ENCODE measurements at places on chromosomes 7 and 10.

DNA sequence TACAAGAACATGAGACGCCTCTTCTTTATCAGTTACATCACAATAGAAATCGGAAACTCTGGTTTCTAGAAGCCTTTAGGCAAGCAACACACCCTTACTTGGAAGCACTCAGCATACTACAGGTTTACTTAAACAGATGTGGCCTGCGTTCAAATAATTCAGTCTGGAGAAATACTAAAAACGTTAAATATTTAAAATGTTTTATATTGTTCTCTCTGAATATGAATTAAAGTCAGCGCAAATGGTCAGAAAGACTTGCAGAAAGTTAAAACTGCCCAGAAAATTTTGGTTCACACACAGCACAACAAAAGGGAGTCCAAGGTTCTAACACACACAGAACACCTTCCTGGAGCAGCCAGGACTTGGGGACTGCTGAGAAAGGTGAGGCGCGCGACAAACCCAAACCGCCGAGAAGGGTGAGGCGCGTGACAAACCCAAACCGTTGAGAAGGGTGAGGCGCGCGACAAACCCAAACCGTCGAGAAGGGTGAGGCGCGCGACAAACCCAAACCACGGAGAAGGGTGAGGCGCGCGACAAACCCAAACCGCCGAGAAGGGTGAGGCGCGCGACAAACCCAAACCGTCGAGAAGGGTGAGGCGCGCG lies 25.8 kb downstream of the ESYT2 start:
- DNase-seq = no peak

GRCh38 chr10:75766106-75766505 lies 334.7 kb downstream of the LRMDA start:
- DNase-seq = no peak

DNA sequence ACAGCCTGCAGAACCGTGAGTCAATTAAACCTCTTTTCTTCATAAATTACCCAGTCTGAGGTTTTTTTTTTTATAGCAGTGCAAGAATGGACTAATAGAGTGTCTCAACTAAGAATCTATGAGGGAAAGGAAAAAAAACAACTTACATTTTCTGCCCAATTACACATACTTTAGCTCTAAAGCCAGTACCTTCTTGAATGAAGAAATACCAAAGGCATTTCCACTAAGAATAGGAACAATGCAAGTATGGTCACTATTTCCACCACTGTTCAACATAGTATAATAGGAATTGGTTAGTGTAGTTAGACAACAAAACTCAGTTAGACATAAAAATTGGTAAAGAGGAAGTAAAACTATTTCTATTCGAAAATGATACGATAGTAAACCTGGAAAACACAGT lies 37.6 kb downstream of the MICU1 start:
- no peak for DNase-seq

DNA sequence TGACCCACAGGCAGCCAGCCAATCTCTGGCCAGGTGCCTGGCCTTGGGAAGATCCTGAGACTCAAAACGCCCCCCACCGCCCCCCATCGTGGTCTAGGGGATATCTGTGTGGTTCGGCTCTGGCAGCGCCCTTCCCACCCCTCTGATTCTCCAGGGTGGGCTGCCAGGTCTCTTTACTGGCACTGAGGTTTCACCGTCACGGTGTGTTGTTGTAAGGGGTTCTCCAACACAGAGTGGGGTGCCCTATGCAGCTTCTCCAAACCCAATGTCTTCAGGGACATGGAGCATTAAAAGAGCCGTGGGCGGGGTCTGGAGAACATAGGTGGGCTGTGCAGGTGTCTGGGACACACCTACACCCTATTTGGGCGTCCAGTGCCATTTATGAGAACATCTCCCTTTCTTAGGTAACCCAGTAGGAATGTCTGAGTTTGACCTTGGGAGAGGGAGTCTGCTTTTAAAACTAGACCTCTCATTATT lies 1.5 kb downstream of the MAFK start:
- DNase-seq = no peak

DNA sequence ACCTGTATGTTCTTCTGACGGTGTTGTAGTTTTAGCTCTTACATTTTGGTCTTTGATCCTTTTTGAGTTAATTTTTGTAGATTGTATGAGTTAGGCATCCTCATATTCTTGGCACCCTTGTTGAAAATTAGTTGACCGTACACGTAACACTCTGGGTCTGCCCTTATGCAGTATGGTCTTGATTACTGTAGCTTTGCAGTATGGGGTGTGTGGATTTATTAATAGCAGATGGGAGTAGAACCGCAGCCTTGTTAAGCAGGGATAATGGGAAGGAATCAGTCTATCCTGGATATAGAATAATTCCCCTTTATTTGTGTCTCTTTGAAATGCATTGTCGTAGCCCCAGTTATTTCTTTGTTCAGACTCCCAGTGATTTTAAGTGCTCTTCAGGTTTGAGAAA lies 95.5 kb downstream of the UBE3C start:
- peak; percentile 85 for DNase-seq

- no peak for DNase-seq
These were observed 211.1 kb downstream of the MGMT start for GRCh38 chr10:129678186-129678585.

DNA sequence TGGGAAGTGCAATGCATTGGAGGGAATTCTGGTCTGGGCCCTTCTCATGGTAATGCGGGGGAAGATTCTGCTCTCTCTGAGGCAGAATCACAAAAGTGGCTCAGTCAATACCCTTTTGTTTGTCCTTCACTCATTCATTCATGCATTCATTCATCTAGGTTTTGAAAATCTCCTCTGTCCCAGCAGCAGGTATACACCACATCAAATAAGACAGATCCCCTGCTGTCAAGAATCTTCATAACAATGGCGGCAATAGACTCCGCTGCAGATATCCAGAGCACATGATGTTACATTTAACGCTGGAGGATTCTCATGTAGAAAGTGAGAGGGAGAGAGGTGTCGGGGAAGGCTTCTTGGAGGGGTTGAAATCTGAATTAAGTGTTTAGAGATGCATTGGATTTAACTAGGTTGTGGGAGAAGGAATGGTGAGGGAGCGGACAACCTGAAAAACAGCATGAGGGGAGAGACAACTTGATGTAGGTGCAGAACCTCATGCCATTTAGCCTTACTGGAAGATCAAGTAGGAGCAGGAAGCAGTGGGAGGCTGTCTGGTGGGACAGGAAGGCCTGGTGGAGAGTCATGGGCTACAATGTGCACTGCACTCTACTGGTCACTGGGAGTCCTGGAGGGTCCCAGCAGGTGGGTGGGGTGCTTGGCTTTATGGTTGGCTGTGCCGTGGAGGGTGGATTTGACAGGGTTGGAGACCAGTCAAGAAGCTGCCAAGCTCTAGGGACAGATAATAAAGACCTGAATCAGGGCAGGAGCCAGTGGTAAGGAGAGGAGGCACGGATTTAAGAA lies 5.2 kb upstream of the FAM180A start:
- DNase-seq = no peak

- DNase-seq = no peak
These were observed 113.9 kb upstream of the FAM171A1 start for GRCh38 chr10:15485027-15485426.

- DNase-seq = no peak
These were observed 544.4 kb downstream of the SH2D4B start for GRCh38 chr10:81081887-81082620.

GRCh38 chr7:28354601-28355402 lies 57.5 kb upstream of the CREB5 start:
- peak; percentile 92 for DNase-seq

DNA sequence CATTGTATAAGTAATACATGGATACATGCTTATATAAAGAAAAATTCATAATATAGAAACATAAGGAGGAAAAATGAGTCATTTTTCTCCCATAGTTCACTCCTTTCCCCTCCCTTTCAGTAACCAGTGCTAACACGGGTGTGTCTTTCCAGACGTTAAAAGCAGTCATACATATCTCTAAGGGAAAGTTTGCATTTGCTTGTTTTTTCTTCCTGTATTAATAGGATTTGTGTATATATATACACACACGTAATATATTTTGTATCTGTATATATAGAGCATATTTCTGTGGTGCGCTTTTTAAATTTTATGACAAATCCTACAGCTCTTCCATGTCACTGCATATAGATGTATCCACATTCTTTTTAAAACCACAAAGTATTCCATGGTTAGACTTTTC lies 78.8 kb downstream of the RALA start:
- DNase-seq = peak; percentile 65

- no peak for DNase-seq
These were observed 177.6 kb downstream of the REEP3 start for GRCh38 chr10:63698787-63699150.

GRCh38 chr10:28883741-28884423 lies 206.6 kb downstream of the BAMBI start:
- no peak for DNase-seq

- DNase-seq = peak; percentile 46
These were observed 106.1 kb downstream of the PPP1R3A start for GRCh38 chr7:113812591-113813255.

DNA sequence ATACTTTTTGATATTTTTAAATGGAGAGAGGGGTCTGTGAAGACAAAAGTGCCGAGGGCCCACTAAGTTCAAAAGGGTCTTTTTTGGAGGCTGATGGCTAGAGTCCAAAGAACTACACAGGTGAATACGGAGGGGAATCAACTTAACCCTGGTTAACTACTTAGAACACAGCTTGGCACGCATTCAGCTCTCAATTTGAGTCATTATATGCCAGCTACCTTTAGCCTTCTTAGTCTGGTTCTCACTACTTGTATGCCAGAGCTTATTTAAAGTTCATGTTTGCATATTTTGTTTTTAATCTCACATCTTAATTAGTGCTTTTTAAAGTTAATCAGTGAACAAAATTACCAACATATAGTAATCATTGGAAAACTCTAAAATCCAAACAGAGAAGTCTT lies 80.8 kb downstream of the VWDE start:
- DNase-seq = no peak

GRCh38 chr10:89640241-89640640 lies 4.8 kb downstream of the PANK1 start:
- no peak for DNase-seq

DNA sequence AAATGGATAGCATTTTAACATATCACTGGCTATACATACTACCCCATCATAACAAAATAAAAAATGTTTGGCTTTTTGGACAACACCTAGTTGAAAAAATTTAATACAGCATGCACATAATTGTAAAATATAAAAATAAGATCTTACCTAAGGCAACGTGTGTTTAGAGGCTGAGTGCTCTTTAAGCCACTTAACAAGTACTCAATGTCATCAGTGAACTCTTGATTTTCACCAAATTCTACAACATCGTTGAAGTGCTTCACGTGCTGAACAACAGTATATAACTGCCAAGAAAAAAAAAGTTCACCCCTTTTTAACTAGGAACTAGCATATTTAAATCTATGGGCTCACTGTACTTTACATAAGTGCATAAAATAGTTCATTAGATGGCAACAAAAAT lies 49.5 kb downstream of the WAPL start:
- no peak for DNase-seq

GRCh38 chr7:66169616-66170015 lies 35.5 kb upstream of the TPST1 start:
- DNase-seq = no peak

DNA sequence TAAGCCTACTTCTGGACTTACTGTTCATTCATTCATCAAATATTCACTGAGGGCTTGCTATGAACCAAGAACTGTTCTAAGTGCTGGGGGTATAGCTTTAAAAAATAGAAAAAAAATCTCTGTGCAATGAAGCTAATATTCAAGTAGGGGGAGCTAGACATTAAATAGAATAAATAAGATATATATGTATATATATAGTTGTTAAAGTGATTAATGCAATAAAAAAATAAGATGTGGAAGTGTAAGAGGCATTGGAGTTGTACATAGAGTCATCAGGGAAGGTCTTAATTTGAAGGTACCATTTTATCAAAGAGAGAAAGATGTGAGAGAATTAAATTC lies 181.2 kb upstream of the AGR3 start:
- DNase-seq = no peak

- no peak for DNase-seq
These were observed 109.0 kb downstream of the SDHAF3 start for GRCh38 chr7:97226541-97226940.

DNA sequence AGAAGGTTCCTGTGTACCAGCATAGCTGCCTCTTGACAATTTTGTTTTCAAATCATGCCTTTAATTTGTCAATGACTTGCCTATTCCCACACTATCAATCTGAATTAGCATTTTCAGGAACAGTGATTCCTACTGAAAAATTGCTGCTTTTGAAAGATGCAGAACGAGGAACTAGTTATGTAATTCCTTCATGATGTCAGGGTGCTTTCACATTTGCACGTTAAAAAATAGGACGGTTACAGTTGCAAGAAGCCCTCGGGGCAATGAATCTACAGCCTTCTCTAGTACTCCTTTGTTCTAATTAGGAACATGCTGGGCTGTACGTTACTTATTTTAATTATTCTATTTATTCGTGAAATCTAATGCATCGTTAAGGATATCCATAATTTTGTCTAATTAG lies 253.9 kb downstream of the OTUD1 start:
- DNase-seq = no peak

GRCh38 chr10:64350665-64351064 lies 829.5 kb downstream of the REEP3 start:
- DNase-seq = no peak

Measured in fibroblast of skin of right biceps (primary cell).